ENCODE measurements at places on chromosomes 4 and X.

DNA sequence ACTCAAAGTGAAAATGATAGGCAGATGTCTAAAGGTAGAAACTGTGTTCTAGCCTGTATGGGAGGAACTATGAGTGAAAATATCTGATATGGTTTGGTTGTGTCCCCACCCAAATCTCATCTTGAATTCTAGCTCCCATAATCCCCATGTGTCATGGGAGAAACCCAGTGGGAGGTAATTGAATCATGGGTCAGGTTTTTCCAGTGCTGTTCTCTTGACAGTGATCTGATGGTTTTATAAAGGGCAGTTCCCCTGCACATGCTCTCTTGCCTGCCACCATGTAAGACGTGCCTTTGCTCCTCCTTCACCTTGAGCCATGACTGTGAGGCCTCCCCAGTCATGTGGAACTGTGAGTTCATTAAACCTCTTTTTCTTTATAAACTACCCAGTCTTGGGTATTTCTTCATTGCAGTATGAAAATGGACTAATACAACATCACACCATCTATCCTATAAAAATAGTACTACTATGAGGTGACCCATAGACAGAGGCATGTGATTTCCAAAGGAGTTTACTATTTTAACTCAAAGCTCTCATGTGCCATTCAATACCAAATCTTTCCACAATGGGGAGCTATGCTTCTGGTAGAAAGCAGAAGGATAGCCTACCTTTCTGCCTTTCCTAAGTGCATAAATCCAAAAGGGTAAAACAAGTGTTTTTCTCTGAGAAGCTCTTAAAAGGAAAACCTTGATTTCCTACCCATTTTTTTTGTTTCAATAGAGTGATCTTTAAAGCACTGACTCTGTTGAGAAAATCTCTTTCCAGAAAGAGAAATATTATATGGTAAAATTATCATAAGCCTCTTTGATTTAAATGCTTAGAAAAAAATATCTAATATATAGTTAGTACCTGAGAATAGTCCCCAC, 38.8 kb downstream of the SEC31A start:
- DNase-seq = no peak

DNA sequence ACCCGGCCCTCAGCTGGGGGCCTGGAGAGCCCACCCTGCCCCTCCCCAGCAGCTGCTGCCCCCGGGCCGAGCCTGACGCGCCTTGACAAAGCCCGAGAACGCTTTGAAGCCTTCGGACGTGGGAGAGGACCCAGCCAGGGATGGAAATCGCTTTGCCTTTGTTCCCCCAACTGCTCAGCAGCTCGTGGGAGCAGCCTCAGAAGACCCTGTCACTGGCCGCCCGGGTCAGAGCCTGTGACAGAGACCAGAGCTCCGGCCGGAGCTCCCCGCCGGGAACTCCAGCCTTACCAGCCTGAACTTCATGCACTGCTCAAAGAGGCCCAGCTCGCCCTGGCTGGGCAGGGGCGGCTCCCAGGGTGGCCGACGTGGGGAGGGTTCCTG, 2.6 kb upstream of the SLC6A8 start:
- no peak for DNase-seq

- no peak for DNase-seq
Observed at GRCh38 chr4:183186813-183187212, 87.8 kb downstream of the WWC2 start.

DNA sequence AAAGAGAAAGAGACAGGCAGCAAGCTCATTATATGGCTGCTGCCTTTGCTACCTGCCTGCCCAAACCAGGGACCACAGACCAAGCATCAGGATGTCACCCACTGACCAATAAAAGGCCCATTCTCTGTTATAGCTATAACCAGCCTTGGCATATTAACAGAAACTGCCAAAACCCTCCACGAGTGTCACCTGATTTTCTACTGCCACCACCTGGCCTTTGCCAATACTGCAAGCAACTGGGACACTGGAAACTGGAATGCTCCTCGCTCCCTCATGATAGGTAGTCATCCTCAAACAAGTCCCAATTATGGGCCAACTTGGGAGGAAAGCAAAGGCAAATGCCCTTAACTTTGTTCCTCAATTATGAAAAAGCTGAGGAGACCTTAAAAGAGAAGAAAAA, 76.0 kb downstream of the SPIN4 start:
- DNase-seq = no peak

DNA sequence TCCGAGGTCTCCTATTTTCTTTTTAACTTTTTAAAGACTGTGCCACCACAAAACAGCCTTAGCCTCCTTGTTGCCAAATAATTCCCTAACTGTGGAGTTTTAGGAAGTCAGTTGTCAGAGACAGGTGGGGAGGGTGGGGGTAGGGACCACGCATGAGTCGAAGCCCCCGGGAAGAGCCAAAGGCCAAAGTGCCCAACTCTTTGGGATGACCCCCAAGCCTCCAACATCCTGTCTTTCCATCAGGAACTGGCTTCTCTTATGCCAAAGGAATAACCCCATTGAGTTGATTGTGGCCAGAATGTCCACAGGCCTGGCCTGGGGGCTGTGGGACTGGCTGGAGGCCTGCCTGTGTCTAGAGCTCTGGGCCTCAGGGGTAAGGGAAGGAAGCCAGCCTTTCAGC, 5.8 kb downstream of the PRRG3 start:
- no peak for DNase-seq

- DNase-seq = no peak
Observed at GRCh38 chr4:59762344-59762743, 1437.8 kb upstream of the ADGRL3 start.

- no peak for DNase-seq
Observed at GRCh38 chrX:95350774-95351488, 1333.7 kb upstream of the DIAPH2 start.

- DNase-seq = no peak
Observed at GRCh38 chr4:138367942-138368341, 125.8 kb upstream of the SLC7A11 start.

GRCh38 chr4:56653461-56654237, 27.4 kb downstream of the HOPX start:
- no peak for DNase-seq

- no peak for DNase-seq
Observed at GRCh38 chr4:33270403-33270802, 2550.2 kb downstream of the PCDH7 start.

- no peak for DNase-seq
Observed at GRCh38 chr4:120085705-120086104, 19.1 kb upstream of the MAD2L1 start.

GRCh38 chr4:132614682-132615081, 534.4 kb upstream of the PCDH10 start:
- no peak for DNase-seq

GRCh38 chrX:8204943-8205342, 33.9 kb upstream of the VCX2 start:
- DNase-seq = no peak

- no peak for DNase-seq
Observed at GRCh38 chr4:44668526-44668925, 9.7 kb upstream of the GUF1 start.

DNA sequence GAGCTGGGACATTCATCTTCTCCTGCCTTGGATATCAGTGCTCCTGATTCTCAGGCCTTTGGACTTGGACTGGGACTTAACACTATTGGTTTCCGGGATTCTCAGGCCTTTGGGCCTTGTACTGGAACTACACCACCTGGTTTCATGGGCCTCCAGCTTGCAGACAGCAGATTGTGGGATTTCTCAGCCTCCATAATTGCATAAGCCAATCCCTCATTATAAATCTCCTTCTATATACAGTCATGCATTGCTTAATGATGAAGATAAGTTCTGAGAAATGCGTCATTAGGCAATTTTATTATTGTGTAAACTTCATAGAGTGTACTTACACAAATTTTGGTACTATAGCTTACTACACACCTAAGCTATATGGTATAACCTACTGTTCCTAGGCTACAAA, 8.9 kb upstream of the CCNG2 start:
- DNase-seq = no peak

- no peak for DNase-seq
Observed at GRCh38 chr4:123083646-123084045, 161.2 kb upstream of the NUDT6 start.

- DNase-seq = no peak
Observed at GRCh38 chr4:162943263-162943662, 223.4 kb downstream of the NAF1 start.

DNA sequence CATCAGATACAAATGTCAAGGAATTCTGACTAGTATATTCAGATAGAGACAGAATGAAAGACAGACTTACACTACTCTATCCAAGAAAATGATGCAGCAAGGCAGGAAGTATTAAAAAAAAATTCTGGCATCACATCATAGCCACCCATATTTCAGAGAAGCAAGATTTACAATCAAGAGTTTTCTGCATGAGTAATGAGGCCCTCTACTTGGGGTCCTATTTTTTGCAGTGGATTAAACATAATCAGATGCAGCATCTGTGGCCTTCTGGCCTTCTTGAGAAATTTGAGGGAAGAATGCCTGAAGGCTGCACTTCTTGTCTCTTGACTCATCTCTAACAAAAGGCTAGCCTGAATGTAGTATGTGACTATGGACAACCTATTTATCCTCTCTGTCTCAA, 48.2 kb upstream of the SLIT2 start:
- peak; percentile 49 for DNase-seq

DNA sequence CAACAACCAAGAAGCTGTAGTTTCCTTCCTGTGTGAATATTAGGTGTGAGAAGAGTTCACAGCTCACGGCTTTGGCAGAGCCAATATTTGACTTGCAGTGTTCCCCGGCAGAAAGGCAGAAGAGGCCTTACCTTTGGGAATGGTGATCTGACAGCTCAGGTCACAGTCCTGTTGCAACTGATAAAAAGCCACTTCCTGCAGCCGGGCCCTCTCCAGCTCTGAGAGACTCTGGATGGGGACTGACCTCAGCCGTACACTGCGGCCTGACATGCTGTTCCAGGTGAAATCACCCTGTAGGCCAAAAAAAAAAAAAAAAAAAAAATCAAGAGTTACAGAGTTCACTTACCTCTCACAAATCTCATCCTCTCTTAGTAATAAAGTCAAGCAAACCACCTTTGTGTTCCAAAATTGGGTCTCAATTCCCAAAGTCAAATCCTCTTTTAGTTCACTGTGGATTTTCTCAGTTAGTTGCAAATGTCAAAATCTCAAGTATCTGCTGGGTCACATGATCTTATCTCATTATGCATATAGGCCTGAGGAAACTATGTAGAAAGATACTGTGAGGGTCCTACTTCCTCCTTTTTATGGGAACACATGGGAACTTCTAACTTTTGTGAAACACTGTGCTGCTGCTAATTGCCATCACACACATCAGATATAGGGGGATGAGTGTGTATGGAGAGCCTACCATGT, 38.6 kb upstream of the AMELX start:
- no peak for DNase-seq

DNA sequence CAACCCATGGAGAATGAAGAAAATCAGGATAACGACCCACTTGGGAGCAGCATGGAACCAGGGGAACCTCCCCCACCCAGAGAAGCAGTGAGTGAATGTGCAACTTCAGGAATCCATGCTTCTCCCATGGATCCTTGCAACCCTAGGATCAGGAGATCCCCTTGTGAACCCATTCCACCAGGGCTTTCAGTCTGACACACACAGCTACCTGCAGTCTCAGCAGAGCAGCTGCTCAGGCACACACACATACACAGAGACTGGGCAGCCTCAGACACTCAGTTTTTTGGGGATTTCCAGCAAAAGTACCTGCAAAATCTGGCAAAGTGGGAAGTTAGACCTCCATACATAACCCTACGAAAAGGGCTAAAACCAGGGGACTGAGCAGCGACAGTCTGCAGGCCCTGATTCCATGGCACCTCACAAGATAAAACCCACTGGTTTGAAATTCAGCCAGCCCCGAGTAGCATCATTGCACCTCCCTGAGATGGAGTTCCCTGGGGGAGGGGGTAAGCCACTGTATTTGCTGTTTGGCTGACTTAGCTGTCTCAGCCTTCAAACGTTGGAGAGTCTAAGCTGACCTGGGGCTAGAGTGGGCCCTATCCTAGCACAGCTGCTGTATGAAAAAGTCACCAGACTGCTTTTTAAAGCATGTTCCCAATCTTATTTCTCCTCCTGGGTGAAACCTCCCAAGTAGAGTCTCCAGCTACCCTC, 737.5 kb upstream of the NDST4 start:
- no peak for DNase-seq

DNA sequence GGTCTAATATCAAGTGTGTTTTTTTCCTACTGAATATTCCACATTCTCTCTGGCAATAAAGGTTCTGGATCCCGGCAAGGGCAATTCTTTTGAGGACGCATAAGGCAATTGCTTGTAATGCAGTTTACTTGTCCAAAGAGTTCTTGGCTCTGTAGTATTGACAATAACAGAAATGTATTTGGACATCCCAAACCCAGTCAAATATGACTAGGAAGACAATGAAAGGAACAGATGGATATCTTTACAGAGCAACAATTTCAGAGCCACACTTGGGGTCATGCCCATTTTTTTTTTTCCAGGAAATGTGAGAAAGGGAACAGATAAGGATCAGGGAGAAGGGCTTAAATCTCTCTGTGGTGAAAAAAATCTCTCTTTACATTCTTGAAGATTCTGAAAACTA, 12.2 kb downstream of the GK2 start:
- peak; percentile 14 for DNase-seq

DNA sequence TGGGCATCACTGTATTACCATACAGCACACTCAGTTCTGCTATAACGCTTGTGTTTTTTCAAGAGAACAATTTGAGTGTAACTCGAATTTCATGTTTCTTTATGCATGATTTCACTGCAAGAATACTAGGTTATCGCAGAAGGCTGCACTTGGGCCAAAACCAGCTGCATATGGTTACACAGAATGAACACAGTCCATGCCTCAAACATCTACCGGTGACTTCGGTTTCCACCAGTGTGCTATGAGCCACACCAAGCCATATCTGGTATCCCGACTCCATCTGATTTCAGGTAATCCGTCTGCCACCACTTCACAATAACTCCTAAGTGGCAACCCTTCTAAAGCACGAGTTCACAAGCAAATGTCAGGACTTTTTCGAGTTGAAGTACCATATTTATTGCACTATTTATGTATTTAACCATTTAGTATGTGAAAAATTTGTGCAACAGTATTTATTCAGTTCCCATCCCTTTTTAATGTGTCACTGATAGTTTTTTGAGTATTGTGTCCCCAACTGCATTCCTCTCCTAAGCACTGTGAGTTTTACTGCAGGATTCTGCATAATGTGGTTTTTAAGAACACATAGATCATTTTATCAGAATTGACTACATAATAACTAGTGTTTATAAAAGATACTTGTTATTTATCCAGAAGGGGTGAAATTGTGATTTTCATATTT, 111.8 kb downstream of the APBB2 start:
- DNase-seq = no peak

DNA sequence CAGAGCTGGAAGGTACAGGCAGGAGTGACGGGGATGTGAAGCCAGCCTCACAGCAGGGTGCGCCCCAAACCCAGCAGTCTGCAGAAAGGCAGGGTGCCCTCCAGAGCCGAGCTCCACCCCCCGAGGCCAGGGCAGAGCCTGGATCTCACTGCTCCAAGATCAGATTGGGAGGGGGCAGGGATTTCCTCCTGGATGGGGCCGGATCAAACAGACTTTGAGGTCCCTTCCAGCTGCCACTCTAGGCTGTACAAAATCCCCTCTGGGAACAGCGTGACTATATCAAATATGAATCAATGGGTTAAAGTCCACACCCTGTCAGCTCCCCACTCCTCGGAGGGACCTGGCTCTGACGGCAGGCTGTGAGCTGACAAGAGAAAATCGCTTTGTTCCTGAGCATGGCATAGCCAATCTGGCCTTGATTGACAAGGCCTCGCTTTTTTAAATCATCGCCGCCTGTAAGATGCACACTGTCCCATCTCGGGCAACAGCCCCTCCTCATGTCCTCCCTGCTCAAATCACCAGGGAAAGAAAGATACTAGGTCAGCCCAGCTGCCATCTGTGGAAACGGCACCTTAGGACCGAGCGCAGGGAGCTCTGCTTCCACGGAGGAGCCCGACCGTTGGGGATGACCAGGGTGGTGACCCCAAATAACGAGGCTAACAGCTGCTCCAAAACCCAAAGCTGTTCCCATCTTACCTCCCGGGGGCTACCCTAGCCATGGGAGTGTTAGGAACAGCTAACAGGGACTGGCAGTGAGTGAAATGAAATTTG, 39.9 kb downstream of the PSAPL1 start:
- DNase-seq = no peak
